ENCODE measurements at places on chromosomes 5 and 9.

DNA sequence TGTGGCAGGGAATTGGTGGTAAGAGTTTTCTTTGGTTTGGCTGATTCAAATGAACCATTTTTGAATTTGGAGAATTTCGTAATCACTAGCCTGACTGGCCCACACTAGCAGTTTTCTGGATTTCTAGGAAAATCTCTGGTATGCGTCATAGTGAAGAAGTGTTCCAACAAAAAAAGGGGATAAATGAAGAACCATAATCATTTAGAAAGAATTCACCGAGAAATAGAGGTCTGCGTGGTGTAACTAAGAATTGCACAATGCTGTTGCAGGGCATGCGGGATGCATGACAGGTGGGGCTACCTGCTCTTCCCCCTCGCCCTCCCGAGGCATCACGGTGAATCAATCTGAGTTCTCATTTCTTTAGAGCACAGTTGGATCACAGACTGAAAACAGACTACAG, 232.3 kb upstream of the PAPPA start:
- peak; percentile 87 for DNase-seq

DNA sequence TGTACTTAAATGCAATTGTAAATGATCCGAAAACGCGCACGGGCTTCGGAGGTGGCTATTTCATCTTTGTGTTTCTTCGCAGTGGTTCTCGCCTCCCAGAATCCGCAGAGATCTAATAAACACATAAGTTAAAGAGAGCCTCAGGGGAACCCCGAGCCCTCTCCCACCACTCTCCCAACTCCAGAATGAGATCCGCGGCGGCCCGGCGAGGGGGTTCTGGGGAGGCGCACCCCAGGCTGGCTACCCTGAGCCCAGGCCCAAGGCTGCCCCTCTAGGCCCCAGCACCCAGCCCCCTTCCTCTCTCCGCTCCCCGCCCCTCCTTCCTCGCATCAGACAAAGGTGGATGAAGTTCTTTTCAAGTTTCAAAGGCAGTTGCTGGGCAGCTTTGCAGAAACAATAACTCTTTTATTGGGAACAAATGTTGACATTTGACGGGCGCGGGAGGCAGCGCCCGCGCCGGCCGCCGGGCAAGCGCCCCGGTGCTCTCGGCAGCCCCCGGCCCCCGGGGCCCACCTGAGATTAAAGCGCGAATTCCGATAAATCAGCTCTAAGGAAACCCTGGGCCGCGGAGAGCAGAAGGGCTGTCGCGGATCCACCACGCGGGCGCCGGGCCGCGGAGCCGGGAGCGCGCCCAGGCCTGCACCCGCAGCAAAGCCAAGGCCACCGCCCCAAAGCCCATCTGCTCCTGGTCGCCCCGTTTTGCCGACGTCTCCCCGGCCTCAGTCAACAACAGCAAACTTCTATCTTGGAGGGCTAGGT, 8.4 kb downstream of the IRX2 start:
- peak; percentile 1 for DNase-seq

DNA sequence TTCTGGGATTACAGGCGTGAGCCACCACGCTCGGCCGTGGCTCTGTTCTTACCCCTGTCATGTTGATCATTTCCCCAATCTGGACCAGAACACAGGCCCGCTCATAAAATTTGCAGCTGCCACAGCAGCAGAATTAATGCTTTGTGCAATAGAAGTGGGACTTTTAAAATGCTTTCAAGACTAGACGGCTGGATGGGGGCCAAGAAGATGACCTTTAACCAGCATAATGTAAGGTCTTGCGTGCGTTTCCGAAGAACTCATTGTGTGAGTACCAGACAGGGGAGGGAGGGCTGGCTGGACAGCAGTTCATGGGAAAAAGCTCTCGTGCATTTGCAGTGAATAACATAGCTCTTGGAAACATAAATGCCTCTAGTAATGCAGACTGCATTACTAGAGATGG, 3.5 kb upstream of the WDR38 start:
- DNase-seq: peak; percentile 58

DNA sequence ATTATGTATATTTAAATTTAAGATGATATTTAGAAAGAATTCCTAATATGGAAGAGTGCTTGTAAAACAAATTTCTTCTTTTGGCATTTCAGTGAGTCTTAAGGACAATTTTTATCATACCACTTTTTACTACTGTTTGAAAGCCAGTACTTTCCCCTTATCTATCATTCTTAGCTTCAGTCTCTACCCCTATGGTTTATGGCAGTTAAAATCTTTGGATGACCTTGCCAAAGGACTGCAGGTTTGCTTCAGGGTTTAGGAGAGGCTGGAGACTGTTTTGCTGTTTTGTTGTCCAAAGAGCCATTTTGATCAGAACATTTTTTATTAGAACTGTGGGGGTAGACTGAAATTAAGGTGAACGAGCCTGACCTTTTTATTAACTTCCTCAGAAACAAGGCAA, 30.8 kb downstream of the SLC38A9 start:
- DNase-seq: no peak

GRCh38 chr9:82882138-82882537, 180.8 kb downstream of the RASEF start:
- no peak for DNase-seq
